Lung microvascular endothelial cell (primary cell): ENCODE measurements at places on chromosomes 11 and 22.

DNA sequence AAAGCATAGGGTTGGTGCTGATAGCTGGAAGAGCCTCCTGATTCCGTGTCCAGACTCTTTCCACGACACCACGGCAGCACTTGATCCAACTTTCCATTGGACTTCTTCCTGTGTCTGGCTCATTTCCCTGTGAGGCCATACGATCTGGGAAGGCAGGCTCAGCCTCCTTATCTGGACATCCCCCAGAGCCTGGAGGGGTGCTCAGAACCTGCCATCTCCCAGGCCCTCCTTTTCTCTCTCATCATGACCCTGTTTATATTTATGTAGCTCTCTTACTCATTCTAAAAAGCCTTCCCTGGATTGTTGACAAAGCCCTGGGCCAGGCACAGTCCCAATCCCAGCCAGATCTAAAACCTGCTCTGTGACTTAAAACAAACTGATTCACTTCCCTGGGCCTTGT is 7.8 kb upstream of the BCL9L start:
- DNase-seq = peak; percentile 80

- no peak for DNase-seq
Observed at GRCh38 chr22:50177537-50178470, 7.3 kb downstream of the PANX2 start.

DNA sequence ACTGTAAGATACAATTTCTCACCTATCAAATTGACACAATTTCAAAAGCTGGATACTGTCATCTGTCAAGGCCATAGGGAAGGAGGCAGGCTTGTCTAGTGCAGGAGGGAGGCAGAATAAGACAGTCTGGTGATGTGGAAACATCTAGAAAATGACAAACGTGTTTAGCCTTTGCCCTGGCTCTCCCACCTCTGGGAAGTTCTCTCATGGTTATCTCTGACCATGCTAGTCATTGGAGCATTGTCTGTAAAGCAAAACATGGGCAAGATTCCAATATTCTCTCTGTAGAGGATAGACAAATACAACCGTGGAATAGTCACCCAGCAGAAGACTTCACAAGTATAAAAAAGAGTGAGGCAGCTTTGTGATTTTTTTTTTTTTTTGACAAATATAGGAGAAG is 9.1 kb upstream of the SERHL2 start:
- DNase-seq = peak; percentile 92

- peak; percentile 14 for DNase-seq
Observed at GRCh38 chr11:93662175-93662570, 691 bp downstream of the CEP295 start.

DNA sequence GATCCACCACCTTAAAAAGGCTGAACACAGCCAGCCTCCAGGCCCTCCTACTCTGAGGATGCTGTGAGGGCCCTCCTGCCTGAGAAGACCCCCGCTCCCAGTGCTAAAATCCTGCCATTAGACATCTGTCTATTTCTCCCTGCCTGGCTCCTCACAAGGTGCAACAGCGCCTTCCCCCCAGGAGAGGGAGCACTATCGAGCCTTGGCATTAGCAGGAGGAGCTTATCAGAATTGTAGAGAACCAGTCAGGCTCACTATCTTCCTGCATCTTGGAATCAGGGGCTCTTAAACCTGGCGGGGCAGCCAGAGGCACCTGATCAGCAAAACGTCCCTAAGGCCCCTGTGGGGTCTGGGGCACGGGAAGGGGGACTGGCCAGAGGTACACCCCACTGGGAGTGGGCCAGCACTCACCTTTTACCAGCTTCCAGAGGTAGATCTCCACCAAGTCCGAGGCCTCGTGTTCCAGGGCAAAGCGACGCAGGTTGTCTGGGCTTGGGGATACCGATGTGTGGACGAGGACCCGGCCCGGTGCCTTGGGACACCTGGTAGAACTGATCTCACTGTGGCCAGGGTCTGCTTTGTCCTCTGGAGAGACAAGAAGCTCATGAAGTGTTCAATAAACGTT is 28.7 kb downstream of the CHRDL2 start:
- peak; percentile 76 for DNase-seq

DNA sequence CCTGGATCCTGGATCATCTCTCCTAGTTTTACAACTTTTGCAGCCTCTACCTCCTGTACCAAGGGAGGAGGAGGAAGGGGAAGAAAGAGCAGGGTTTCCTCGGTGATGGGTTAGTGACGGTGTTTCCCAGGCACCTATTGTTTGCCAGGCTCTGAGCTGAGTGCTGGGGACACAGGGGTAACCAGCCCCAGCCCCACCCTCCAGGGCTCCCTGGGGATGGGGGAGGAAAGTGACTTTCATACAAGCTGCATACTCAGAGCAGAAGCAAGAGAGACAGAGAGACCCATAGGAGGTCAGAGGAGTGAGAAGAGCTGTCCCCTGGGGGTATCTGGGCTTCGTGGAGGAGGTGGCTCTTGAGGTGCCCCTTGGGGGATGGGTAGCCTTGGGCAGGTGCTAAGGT is 89.4 kb upstream of the THY1 start:
- DNase-seq = no peak

DNA sequence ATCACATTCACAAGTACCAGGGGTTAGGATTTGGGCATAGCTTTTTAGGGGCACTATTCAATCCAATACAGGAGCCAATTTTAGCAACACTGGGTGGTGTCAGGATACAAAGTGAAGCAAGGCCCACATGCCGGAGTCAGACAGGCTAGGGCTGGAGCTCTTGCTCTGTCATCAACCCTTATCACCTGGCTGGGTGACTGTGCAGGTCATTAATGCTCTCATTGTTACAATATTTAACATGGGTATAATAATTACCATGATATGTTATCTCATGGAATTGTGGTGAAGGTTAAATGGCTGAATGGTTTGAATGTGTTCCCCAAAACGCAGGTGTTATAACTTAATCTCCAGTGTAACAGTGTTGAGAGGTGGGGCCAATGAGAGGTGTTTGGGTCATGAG is 143.3 kb upstream of the THY1 start:
- no peak for DNase-seq

DNA sequence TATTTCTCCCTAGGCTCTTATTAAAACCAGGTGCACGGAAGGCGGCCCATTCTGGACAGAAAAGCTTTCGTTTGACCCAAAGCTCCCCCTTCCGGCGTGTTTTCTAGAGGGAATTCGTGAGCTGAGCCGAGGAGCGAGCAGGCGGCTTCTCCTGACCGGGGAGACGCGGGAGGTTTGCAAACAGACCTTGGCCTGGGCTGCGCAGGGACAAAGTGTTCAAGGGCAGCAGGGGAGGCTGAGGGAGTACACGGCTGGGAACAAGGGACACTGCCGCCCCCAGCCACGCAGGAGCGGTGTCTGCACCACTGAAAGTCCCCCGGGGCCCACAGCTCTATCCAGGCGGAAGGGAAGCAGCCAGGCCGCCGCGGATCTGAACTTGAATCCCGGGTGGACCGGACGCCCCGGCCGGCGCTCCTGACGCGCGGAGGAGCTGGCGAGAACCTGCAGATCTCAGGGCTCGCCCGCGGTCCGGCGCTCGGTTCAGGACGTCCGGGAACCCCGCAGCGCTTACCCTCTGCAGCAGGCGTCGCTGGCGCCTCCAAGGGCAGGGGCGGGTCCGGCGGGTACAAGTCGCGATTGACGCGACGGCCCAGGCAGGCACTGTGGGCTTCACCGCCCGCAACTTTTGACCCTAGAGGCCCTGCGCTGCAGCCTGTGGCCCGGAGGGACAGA is 101.9 kb downstream of the WT1 start:
- DNase-seq = peak; percentile 11

DNA sequence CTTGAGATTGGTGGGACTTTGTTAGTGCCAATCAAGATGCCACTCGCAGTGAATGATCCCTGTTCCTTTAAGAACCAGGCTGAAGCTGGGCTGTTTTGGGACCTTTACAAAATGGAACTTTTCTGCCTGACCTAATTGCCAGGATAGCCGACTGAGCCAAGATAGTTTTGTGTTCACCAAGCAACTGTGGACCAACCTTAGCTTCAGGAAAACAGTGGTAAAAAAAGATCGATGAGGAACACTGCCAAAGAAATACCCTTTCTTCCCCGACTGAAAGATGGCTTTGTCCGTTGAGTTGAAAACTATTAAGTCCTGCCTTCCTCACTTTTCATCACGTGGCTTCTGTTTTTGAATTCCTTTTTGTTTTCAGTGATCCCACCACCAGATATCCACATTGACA is 157.9 kb upstream of the SORL1-AS1 start:
- DNase-seq = no peak

GRCh38 chr11:46421257-46421880 is 29.8 kb upstream of the CHRM4 start:
- no peak for DNase-seq

- DNase-seq = no peak
Observed at GRCh38 chr11:34298871-34299270, 58.9 kb downstream of the ABTB2 start.

DNA sequence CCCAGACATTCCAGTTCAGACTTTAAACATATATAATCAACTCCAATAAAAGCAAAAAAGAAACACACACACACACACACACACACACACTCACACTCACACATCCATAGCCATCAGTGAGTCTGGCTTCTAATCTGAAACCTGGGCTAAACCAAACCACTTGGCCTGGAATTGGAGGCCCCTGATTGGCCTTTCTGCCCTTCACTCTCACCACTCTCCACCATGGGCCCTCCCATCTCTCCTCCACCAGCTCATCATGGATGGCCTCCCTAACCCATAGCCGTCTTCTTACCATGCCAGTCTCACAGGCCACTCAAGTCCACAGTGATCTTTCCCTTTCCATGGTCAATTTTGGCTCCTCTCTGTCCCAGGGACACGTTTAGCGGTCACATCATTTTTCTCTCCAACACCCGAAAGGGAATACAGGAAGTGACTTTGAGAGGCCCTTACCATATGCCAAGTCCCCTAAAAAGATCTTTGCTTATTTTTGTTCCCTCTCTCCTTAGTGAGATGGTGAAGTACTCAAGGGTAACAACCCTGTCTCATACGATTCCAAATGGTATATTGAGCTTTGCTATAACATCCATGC is 66.6 kb downstream of the ENDOD1 start:
- no peak for DNase-seq

DNA sequence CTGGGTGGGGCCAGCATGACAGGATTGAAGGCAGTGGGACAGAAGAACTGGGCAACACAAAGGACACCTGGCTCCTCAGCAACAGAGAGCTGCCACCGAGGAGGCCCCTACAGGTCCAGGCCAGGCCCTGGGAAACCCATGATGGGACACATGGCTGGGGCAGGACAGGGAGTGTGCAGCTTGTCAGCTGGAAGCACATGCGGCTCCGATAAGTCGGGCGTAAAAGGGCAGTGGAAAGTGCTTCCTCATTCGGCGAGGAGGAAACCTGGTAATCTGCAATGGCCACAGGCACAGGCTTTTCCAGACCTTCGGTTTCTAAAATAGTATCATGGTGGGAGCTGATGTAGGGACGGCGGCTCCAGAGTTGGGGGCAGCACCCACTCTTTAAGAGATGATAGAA is 16.5 kb downstream of the GNAZ start:
- no peak for DNase-seq

- no peak for DNase-seq
Observed at GRCh38 chr11:31834237-31834636, 23.1 kb upstream of the PAX6 start.

DNA sequence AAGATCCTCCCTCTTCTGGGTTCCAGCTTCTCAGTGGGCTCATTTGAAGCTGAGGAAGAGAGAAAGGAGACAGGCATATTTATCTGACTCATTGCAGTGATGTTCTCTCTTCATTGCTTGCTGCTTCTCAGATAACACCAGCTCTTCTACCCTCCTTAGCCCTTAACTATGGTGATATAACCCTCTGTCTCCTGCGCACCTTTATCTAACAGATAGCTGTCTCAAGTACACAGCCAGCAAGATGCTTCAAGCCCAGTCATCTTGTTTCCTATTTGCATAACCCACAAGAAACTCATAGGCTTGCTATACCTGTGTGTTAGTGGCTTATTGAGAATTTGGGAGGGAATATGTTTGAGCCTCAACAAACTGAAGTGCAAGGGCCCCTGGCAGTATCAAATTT is 12.6 kb downstream of the PRSS23 start:
- no peak for DNase-seq

DNA sequence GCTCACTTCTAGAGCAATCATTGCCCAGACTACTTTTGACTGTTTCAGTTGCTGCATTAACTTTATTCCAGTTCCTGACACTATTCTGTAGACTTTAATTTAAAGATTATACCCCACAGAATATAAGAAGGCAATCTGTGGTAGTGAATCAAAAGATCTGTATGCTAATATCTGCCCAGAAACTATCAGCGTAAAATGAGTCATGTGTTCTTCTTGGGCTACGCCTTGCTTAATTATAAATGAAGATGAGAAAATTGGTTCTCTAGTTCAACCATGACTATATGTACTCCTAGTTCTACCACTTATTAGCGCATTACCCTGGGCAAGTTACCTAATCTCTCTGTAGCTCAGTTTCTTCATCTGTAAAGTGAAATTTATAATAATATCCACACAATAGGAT is 128.5 kb downstream of the CWF19L2 start:
- no peak for DNase-seq

DNA sequence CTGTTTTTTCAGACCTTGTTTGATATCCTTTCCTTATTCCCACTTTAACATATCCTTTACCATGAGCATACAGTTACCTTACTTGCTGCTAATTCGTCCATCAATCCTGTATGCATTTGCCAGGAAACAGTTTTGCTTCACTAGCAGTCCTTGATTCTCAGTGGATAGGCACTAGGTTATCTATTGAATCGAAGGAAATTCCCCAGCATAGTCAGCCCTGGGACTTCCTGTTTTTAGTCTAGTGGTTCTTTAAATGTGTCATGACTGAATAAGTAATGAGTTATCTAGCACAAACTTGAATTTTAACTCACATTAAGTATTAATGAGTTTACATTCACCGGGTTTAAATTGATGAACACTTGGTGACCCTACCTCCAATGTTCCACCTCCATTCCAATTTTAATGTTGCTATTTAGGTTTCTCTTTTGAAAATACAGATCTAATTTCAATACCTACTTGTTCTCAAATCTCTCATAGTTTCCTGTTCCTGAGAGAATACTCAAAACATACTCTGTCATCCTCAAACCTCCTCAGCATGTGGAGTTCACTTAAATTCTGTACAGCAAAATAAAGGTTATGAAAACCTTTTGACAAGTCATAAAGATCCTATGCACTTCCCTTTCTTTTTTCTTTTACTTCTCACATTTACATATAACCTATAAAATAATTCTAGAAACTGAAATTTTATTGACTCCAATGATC is 1375.1 kb upstream of the TENM4 start:
- no peak for DNase-seq

DNA sequence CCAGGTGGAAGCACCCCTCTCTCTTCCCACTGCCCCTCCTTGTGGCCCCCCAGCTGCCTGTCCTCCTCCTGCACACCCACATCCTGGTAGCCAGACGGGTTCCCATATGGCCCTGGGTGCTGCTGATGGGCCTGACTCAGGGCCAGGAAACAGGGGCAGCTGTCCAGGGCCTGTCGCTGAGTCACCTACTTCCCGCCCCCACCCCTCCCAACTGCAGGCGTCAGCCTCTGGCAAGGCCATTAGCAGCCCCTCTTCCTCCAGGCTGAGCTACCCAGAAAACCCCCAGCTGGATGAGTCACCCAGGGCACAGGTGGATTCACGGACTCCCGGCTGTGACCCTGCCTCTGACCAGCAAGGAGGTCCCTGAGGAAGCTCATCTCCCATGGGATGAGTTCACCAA is 6.9 kb upstream of the GAL start:
- DNase-seq = peak; percentile 93

- no peak for DNase-seq
Observed at GRCh38 chr11:73612601-73613140, 14.8 kb upstream of the FAM168A start.
